ENCODE measurements at places on chromosomes 12 and 14. TPM values are rescaled to one million over a fixed set of nuclear protein-coding genes. Genes with fewer than 3 reads are reported as not detected.

DNA sequence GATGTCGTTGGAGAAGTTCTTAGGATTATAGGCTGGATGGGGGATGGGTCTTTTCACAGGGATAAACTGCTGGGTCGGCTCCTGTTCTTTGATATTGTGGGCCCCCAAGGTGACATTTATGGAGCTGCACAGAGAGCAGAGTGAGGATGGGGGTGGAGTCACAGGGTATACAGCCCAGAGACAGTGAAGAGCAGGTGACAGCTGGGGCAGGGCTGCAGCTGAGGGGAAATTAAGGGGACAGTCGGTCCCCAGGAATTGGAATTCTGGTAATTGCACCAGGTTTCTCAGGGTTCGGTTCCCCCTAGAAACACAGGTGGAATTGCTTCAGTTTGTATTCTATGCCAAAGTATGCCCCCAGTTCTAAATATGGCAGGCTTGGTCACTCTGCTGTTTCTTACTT, 1.7 kb downstream of the GZMB start:
- DNase-seq, result no peak

GRCh38 chr14:92651758-92652406, 96.5 kb downstream of the LGMN start:
- DNase-seq, result no peak

- no peak for DNase-seq
Measured at GRCh38 chr14:64244279-64244678, 49.9 kb downstream of the ESR2 start.

DNA sequence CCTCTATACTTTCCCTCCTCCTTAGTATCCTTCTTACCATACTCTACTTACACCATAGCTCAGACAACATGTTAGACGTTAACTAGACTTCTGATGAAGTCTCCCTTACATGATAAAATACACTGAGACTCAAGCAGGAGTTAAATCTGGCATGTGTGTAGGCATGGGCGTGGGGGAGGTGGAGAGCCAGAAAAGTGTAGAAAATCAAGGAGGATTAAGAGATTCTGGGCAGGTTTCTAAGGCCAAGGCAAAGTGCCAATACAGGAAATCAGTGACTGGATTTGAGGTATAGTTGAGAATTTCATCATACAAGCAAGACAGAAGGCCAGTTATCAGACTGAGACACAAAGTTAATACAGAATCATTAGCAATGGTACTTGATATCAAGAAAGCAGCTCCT, 37.4 kb downstream of the EPS8 start:
- DNase-seq, result no peak

The PLEK2 gene
- 30.6 TPM for total RNA-seq

All from suprapubic skin (tissue), 4 donors.